ENCODE measurements at places on chromosomes 7 and 10. TPM values are rescaled to one million over a fixed set of nuclear protein-coding genes. Genes with fewer than 3 reads are reported as not detected.

Gene EVX1
- total RNA-seq = not detected

Gene FFAR4
- total RNA-seq = 0.07 TPM

Gene HTR5A
- not detected for total RNA-seq

Gene CLDN4
- 1.4 TPM for total RNA-seq

- H3K4me3 ChIP-seq = no peak overlapping the region
- H3K4me1 ChIP-seq = no peaks in the 10 kb centered on the region
- H3K36me3 ChIP-seq = no peaks in the 10 kb centered on the region
- DNase-seq = no peak
Measured at GRCh38 chr10:113113241-113113640, 163.2 kb downstream of the TCF7L2 start.

DNA sequence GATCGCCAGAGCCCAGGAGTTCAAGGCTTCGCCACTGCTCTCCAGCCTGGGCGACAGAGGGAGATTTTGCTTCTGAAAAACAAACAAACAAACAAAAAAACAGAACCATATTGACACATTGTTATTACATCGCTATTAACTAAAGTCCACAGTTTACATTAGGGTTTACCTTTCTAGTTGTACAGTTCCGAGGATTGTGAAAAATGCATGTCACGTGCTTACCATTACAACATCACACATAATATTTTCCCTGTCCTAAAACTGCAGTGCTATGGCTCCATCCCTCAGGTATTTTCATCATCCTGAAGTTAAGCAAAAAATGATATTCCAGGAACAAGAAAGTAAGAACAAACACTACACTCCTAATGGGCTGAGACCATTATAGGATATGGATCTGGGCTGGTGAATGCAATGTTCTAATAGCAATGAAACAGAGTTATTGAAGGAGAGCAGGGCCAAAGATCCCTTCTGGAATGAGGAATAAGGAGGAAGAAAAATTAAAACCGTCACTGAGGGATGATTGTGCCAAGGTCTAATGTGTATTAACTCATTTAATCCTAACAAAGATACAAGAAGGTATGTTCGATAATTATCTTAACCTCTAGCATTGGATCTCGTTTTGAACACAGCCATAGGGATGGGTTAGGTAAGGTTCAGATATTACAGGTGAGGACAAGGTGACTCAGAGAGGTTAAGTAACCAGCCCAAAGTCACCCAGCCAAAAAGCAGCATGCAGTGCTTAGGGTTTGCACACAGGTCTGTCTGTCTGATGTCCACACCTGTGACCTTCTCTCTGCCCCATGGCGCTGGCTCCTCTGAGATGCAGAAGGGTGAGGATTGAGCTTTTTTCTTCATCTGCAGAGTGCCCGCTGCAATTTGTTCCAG lies 14.0 kb upstream of the CUX1 start:
- H3K27ac ChIP-seq = no peak overlapping the region
- no peaks in the 10 kb centered on the region for H3K4me1 ChIP-seq
- no peaks in the 10 kb centered on the region for H3K27me3 ChIP-seq
- DNase-seq = no peak

DNA sequence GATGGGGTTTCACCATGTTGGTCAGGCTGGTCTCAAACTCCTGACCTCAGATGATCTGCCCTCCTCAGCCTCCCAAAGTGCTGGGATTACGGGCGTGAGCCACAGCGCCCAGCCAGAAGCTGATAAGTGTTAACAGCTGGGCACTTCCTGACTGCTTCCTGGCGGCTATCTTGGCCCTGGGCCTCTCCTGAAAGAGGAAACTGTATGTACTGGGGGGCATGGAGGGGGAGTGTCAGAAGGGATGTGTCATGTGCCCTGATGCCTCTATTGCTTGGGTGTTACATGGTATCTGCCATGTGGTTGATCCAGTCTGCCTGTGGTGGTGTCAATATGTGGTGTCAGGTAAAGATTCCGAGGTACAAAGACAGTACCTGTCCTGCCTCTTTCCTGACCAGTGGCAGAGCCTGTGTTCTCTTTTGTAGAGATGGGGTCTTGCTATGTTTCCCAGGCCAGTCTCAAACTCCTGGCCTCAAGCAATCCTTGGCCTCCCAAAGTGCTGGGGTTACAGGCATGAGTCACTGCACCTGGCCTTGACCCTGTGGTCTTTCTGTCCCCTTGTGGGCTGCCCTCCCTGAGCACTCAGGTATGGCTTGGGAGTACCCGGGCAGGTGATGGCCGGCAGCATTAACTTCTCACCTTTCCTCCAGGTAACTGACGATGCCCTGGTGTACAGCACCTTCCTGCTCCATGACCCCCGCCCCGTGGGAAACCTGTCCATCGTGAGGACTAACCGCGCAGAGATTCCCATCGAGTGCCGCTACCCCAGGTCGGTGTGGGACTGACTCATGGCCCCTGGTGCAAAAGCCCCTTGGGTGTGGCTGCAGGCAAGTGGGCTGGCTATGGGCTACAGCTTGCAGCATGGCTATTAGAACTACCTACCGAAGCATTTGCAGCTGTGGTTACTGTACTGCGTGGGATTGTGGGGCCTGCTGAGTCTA lies 4.4 kb downstream of the ZP3 start:
- no peak for DNase-seq
- H3K4me1 ChIP-seq = no peaks in the 10 kb centered on the region
- H3K27me3 ChIP-seq = no peaks in the 10 kb centered on the region
- H3K27ac ChIP-seq = no peak overlapping the region

DNA sequence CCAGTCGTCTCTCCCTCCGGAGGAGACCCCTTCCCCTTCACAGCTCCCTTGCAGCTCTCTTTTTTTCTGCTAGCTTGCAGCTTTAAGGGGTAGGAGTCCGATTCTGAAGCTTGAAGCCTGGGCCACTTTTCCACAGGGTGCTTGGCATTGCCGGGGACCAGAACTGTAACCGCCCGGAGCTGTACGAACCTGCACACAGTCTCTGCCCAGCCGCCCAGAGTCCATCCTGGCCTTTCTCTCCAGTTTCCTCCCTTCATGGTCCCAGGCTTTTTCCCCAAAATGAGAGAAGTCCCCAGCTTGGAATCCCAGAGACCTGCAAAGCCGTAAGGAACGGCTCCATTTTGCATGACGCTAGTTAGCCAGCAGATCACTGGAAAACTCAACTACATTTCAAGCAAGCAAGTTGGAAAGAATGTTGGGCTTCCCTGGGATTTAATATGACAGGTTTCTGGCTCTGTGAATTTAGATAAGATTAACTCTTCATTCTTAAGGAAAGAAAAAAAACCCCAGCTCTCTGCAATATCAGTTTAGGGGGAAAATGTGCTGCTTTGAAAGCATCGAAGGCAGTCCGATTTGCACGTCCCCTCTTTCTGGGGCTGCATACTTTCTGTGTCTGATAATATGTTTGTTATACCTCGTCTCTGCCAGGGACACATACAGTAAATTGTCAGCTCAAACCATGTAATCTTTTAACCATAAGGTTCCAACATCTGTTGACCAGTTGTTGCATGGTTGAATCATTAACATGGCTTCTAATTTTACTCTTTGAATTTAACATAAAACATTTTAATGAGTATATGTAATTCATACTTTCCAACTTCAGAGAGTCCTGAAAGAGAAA lies 190.0 kb upstream of the LYZL2 start:
- no peaks in the 10 kb centered on the region for H3K27me3 ChIP-seq
- H3K4me1 ChIP-seq = no peaks in the 10 kb centered on the region
- peak overlapping the region; percentile 18 for H3K27ac ChIP-seq
- no peaks in the 10 kb centered on the region for H3K36me3 ChIP-seq
- H3K4me3 ChIP-seq = no peak overlapping the region

- no peaks in the 10 kb centered on the region for H3K4me1 ChIP-seq
- no peak for DNase-seq
- H3K27me3 ChIP-seq = no peaks in the 10 kb centered on the region
- no peaks in the 10 kb centered on the region for H3K36me3 ChIP-seq
Measured at GRCh38 chr10:109430043-109430760, 493.1 kb downstream of the XPNPEP1 start.

DNA sequence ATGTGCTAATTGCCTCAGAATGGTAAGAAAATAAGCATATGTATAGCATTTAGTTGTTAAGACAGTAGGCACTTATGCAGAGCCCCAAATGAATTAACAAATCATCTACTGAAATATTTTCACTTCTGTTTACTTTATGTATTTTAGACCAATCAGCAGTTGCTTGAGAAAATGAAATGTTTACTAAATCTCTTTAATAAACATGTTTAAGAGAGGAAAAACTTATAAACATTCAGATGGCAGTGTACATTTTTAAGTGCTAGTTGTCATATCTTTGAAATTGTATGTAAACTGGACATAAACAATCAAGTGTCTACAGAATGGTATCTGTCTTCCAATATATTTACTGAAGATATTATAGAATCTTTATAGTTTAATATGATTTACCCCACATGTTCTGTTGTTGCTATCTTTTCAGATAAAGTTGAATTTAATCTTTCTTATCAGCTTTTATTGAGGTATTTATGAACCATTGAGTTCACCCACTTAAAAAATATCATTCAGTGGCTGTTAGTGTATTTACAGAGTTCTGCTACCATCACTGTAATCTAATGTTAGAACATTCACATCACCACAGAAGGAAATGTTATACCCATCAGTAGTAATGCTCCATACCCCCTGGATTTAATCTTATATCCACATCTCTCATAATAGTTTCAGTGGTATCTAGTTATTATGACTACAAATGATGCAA lies 264.3 kb downstream of the ADK start:
- no peaks in the 10 kb centered on the region for H3K36me3 ChIP-seq
- no peaks in the 10 kb centered on the region for H3K27me3 ChIP-seq
- DNase-seq = no peak
- H3K4me1 ChIP-seq = no peaks in the 10 kb centered on the region

DNA sequence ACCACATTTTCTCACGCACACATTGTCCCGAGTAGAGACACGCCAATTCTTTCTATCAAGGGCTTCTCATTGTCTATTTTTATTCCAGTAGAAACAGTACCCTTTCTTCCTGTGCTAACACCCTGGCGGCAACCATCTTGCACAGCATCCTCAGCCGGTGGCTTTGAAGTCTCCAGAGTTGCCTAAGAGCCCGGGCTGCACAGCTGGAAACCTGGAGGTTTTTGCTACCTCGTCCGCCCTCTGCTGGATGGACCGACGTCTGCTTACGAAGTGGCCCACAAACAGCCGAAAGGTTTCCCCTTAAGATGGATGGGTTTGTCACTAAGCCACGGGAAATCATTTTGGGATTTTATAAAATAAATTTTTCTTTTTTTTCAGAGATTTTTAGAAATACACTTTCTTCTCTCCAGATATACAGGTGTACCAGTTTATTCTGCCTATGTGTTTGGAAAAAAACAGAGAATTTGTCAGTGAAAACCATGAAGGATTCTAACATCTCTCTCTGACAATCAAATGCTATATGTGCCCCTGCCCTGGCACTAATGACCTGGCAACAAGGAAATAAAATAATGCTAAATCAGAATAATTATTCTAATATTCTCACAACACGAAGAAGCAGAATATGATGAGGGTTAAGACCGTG lies 81.8 kb upstream of the FAM204A start:
- H3K4me3 ChIP-seq = no peak overlapping the region
- no peaks in the 10 kb centered on the region for H3K27me3 ChIP-seq
- H3K4me1 ChIP-seq = no peaks in the 10 kb centered on the region
- peak; percentile 83 for DNase-seq
- H3K27ac ChIP-seq = no peak overlapping the region
- H3K36me3 ChIP-seq = no peaks in the 10 kb centered on the region

DNA sequence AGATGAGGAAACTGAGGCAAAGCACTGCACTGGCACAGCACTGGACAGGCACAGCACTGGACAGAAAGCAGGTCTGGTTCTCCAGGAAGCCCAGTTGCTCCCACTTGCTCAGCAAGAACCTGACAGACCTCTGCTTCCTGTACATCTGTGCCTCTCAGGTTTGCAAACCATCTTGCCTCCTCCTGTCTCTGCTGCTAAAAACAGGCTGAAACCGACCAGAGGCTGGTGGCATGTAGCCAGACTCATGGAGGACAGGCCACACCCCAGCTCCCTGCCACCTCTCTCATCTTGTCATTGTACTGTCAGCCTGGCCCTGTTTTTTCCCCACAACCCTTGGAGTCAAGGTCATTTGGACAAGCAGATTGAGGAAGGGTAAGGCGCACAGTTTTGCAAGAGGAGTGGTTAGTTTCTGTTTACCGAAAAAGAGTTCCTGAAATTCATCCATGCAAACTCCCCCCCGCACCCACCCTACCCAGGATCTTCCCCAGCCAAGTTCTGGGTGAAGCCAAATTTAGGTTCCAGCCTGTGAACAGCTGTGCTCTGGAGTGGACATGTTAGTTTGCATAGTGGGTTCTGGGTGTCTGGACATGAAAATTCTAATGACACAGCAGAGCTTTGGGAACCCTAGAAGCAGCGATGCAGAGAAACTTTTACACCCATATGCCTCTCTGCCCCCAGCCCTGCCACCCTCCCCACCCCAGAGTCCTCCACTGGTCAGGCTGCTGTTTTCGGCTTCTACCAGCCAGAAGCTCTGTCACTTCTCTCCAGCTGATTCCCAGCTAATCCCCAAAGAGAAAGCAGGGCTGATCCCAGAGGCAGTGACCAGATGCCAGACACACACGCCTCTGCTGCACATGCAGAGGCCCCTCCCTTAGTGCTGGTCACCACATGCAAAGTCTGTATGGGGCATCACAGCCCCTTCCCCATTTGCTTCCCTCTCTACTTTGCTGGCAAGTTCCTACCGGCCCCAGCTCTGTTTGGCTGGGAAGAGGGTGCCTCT lies 8.5 kb upstream of the C10orf105 start:
- H3K27ac ChIP-seq = peak overlapping the region; percentile 65
- peak; percentile 54 for DNase-seq
- H3K4me3 ChIP-seq = no peak overlapping the region
- no peaks in the 10 kb centered on the region for H3K36me3 ChIP-seq

- no peak overlapping the region for H3K27ac ChIP-seq
- DNase-seq = no peak
- H3K4me3 ChIP-seq = no peak overlapping the region
- H3K36me3 ChIP-seq = no peaks in the 10 kb centered on the region
- H3K4me1 ChIP-seq = no peaks in the 10 kb centered on the region
Measured at GRCh38 chr7:129830949-129831348, 121.8 kb downstream of the UBE2H start.

DNA sequence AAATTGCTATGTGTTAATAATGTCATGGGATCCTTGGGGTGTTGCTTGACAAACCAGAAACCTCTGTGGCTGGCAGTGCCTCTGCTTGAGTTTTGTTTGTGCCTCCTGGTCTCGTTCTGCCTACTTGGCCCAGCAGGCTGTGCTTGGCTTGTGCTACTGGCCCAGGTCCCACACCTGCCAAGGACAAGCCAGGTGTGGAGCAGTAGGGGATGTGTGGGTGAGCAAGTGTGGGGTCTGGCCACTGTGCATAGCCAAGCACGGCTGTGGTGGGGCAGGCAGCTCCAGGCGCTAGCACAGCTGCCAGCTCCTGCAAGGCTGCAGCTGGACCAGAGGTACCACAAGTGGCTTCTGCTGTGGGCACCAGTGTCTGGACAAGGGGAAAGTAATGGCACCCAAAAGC lies 149.6 kb upstream of the HGF start:
- no peaks in the 10 kb centered on the region for H3K4me1 ChIP-seq
- no peaks in the 10 kb centered on the region for H3K36me3 ChIP-seq
- no peak overlapping the region for H3K27ac ChIP-seq
- H3K27me3 ChIP-seq = no peaks in the 10 kb centered on the region
- no peak for DNase-seq

GRCh38 chr10:86337121-86337601 lies 29.4 kb downstream of the GRID1 start:
- DNase-seq = peak; percentile 25
- no peak overlapping the region for H3K27ac ChIP-seq
- H3K36me3 ChIP-seq = no peaks in the 10 kb centered on the region
- no peak overlapping the region for H3K4me3 ChIP-seq
- no peaks in the 10 kb centered on the region for H3K4me1 ChIP-seq
- H3K27me3 ChIP-seq = no peaks in the 10 kb centered on the region
